Esophagus muscularis mucosa (tissue), 4 donors: ENCODE measurements at places on chromosomes 11 and 22. TPM values are rescaled to one million over a fixed set of nuclear protein-coding genes. Genes with fewer than 3 reads are reported as not detected.
A peak's percentile ranks its signal among the peaks of the same experiment; 100 is the strongest.

PAX6 gene
- 0.06 TPM for total RNA-seq

TMPRSS5 gene
- 0.40 TPM for total RNA-seq

- H3K4me1 ChIP-seq, result peaks cover 6% of the 10 kb centered on the region
- no peaks in the 10 kb centered on the region for H3K27me3 ChIP-seq
Measured at GRCh38 chr22:19619144-19620009, 94.9 kb upstream of the SEPTIN5 start.

- no peak overlapping the region for H3K4me3 ChIP-seq
- H3K36me3 ChIP-seq, result peaks cover 27% of the 10 kb centered on the region
- peaks cover 20% of the 10 kb centered on the region for H3K4me1 ChIP-seq
- no peak for DNase-seq
Measured at GRCh38 chr11:47461876-47462275, 12.9 kb upstream of the RAPSN start.

GRCh38 chr22:24134090-24134846, 47.0 kb upstream of the SUSD2 start:
- no peak overlapping the region for H3K4me3 ChIP-seq
- H3K36me3 ChIP-seq, result peaks cover 55% of the 10 kb centered on the region
- no peak for DNase-seq
- H3K27me3 ChIP-seq, result no peaks in the 10 kb centered on the region

F2 gene
- total RNA-seq, result not detected

DNA sequence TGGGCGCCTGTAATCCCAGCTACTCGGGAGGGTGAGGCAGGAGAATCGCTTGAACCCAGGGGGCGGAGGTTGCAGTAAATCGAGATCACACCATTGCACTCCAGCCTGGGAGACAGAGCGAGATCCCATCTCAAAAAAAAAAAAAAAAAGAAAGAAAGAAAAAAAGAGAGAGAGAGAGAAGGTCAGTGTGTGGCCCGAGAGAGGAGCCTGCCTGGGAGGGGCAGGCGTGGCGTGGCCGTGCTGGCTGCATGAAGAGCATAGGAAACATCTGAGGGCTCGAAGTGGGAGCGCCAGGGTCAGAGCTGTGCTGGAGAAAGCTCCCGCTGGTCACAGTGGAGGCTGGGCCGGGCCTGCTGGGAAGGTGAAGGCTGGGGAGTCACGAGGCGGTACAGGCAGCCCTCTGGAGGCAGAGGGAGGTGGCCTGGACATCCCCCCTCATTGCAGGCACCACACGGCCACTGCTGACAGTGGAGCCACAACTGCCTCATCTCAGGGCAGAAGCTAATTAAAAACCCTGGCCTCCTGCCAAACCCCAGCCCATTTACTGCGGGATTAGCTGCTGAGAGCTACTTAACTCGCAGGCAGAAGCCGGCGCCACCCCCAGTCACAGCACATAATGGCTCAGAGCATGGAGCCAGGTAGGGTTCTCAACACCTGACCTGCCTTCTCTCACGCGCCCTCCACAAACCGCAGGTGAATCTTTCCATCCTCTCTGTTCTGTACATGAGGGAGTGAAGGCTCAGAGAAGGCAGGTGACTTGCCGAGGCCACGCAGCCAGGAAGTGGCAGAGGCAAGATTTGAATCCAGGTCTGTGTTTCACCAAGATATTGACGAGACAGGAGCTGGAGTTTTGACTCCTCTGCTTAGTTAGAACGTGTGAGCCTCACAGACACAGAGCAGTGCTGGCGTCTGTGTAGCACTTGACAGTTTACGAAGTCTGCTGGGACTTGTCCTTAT, 32.6 kb downstream of the NFAM1 start:
- no peaks in the 10 kb centered on the region for H3K36me3 ChIP-seq
- no peak for DNase-seq
- H3K4me1 ChIP-seq, result no peaks in the 10 kb centered on the region
- no peak overlapping the region for H3K27ac ChIP-seq
- H3K27me3 ChIP-seq, result no peaks in the 10 kb centered on the region
- H3K4me3 ChIP-seq, result no peak overlapping the region

NDUFS8 gene
- total RNA-seq, result 205 TPM

- peak overlapping the region; percentile 2 for H3K27ac ChIP-seq
- H3K4me1 ChIP-seq, result peaks cover 19% of the 10 kb centered on the region
- peaks cover 6% of the 10 kb centered on the region for H3K27me3 ChIP-seq
Measured at GRCh38 chr11:20362481-20362880, 1.0 kb upstream of the HTATIP2 start.
